Ascending aorta (tissue), 2 donors: ENCODE measurements at places on chromosomes 7 and 10. TPM values are rescaled to one million over a fixed set of nuclear protein-coding genes. Genes with fewer than 3 reads are reported as not detected.

DNA sequence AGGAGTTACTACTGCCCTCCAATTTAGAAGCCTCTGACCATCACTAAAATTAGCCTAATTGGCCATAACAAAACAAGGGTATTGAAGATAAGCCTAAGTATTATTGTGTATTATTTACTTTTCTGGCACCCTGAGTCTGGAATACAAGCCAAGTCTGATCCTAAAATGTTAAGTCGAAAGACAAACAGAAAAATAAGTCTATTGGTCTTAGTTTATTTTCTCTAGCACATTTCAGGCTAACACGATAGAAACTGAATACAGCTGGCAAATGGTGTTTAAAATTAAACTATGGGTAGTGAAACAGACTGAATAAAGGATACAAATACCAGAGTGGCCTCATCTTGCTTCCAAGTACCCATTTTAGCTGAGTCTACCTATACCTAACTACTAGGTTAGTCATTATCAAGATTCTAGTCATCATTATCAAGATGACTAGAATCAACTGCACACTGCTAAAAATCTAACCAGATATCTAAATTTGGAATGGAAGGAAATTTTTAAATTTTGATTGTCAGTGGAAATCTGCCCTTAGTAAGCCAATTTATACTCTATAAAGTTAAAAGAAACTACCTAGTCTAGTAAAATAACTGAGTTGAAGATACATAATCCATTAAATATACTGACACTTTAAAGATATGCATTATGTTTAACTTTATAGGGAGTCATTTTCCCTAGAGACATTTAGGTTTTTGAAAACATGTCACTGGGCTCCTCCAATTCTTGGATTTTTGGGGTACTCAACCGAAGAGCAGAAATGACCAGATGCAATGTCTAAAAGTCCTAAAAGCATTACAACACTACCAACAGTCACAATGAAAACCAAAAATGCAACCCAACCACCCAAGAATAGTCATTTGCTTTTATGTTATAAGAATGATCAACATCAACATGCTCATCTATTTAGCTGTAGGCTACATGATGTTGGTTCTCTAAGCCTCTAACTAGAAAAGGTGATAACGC, 80.9 kb downstream of the NT5C2 start:
- DNase-seq = no peak

DNA sequence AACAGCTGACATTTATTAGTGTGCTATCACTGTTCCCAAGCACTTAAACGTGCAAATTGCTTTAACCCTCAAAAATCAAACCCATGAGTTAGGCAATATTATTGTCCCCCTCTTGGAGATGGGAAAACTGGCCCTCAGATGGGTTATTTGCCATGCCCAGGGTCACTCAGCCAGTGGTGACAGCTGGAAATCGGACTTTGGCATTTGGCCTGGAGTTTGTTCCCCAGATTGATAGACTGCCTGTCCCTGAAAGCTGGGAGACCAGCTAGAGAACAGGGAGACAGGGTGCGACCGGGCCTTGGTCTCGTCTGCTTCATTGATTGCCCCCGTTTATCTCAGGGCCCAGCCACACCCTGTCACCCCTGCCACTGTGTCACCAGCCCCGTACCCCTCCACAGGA, 366.3 kb upstream of the GALNT17 start:
- no peak for DNase-seq

DNA sequence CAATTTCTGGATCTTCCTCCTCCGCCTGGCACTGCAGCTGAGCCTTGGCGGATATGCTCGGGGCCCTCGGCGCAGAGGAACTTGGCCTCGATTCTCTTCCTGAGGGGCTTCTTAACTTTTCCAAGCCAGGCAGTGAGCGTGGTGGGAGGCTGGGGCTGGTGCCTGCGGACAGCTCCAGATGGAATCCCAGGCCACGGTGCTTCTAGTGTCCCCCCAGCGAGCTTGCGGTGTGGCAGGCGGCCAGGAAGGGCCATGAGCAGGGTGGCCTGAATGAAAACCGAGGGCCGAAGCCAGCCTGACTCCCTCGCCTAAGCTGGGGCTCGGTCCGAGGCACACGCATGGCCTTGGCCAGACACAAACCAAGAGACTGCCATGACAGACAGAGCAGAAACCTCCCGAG, 31.3 kb downstream of the RCC1L start:
- no peak for DNase-seq

The LBX1 gene
- not detected for total RNA-seq
